Cerebellar cortex (tissue), 1 donor: ENCODE measurements at places on chromosomes 2 and 18.
A peak's percentile ranks its signal among the peaks of the same experiment; 100 is the strongest.

GRCh38 chr2:18740474-18740881, 151.1 kb upstream of the NT5C1B start:
- no peak for DNase-seq

- DNase-seq, result peak; percentile 75
Measured at GRCh38 chr2:186695081-186695756, 1.4 kb downstream of the FAM171B start.

- no peak for DNase-seq
Measured at GRCh38 chr2:198164843-198165242, 360.4 kb downstream of the PLCL1 start.

DNA sequence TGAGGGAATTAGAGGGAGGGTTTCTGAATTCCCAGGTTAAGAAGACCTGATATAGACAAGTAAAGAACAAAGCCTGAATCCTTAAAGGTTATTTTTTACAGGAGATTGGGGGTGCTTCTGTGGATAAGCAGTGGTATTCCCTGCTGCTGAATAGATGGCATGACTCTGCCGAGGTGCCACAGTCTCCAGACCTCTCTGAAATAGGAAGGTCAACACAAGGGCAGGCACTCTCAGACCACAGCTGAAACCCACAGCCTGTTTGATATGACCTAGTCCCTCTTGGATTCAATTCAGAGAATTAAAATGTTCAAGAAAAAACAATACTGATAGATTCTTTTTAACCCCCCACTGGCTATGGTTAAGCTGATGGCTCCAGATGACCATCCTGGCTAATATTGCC, 259.3 kb downstream of the PTGR3 start:
- DNase-seq, result no peak

DNA sequence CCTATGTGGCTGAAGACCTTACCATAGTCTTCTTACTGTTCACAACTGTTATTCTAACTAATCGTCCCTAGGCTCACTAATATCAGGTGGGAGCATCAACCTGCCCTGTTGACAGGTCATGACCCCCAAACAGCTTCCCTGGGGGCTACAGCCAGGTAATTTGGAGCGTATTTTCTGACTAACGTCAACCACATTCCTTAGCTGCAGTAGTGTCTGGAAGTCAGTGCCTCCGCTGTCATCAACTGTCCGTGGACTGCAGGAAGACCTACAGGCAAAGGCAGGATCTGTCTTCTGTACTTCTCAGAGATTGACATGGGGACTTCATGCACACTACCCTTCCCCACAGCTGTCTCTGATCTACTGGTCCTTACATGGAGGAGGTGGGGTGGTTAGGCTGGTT, 456.9 kb downstream of the BCL11A start:
- DNase-seq, result no peak

DNA sequence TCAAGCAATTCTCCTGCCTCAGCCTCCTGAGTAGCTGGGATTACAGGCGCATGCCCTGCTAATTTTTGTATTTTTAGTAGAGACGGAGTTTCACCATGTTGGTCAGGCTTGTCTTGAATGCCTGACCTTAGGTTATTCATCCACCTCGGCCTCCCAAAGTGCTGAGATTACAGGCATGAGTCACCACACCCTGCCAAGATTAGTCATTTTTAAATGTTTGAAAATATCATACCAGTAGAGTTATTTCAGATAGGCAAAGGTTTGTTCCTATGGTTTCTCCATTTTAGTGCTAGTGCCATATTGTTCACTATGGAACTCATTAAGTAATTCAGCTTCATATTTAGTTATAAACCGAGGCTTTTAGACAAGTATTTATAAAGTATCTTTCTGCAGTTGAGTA, 52.3 kb downstream of the HIBCH start:
- DNase-seq, result no peak

DNA sequence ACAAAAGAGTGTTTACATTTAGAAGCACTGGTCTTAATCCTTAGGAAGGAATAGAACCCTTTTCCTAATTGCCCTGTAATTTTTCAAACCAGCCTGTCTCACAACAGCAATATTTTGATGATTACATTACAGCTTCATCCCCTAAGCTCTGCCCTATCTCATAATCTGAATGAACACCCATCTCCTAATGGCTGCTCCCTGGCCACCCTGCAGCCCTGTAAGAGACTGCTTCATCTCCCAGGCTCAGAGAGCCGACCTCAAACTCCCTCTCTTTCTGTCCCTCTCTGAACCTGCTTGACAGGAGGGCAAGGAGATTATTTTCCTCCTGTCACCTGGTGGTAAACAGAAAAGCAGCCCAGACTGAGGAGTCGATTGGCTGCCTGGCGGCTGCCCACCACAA, 107.8 kb downstream of the MAIP1 start:
- DNase-seq, result no peak

DNA sequence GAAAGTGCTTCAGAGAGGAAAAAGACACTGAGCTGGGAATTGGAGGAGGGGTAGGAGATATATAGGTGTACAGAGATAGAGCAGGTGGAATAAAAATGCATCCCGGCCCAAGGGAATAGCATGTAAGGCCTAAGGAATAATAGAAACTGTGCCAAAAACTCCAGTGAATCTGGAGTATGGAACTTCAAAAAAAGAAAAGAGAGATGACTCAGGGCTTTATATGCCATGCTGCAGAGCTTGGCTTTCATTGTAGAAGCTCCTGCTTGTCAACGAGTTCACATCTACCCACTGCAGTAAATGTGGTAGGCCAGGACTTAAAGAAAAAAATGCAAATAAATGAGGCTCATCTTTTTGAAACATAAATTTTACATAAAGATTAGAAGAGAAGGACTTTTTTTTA, 131.8 kb downstream of the MREG start:
- DNase-seq, result no peak

DNA sequence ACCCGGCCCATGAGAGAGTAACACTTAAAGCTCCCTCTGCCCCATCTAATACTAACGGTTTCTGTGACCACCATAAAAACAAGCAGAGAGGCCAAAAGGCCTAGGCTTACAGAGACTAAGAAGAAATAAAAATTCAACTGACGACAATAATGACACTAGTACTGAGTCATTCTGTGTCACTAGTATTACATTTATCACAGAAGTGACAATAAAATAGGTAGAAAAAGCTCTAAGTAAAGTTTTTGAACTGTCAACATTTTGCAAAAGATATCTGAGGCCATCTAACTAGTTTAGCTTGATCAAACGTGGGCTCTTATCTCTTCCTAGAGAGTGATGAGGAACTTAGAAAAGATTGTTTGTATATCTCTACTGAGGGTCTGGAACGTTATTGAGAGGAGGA, 35.6 kb downstream of the AP1S3 start:
- DNase-seq, result no peak

GRCh38 chr2:196206804-196207203, 35.4 kb upstream of the STK17B start:
- no peak for DNase-seq

DNA sequence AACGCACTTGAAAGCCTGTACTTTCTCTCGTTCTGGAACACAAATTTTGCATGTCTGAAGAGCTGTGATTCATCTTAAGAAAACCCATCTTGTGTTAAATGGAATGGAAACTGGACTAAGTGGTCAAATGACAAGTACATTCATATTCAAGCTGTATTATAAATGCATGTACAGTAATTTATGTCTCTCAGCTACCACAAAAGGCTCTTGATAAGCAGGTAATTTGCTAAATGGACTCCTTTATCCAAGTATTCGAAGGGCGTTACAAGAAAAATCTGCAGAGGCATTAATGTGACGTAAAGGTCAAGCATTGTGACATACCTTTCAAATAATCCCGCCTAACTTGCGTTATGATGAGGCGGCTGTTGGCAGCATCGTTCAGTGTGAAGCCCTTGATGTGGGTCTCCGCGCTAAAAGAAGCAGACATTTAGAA, 66.6 kb downstream of the ABCG8 start:
- no peak for DNase-seq

DNA sequence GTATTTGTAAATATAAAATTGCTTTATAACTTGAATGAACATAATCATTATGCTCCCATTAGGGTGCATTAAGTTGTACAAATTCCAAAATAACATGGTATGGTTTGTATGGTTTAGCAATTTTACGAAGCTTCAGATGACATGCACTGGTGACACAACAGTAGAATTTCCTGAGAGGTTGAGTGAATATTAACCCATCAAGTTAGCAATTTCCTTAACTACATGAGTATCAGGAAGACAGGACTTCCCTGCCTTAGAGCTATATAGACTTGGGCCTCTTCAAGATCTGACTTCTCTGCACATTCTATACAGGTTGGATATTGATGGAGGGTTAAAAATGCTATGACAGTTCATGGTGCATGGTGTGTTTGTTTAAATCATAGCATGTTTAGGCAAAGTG, 60.2 kb downstream of the ZC3H6 start:
- no peak for DNase-seq

- DNase-seq, result no peak
Measured at GRCh38 chr2:70009762-70010575, 48.5 kb upstream of the ASPRV1 start.

DNA sequence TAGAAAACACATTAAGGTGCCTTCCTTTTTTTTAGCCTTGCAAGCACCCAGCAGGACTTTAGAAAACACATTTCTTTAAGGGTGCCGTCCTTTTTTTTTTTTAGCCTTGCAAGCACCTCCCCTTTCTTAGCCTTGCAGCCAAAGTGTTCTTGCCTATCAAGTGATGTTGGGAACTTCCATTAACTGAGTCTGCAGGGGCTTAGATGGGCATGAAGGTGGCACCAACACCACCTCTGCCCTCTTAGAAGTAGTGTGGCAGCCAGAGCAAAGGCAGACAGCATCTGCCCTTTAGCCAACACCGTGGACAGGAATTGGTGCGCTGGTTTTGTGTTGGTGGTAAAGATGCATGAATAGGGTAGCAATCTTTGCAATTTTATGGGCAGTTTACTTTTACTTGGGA, 211.6 kb upstream of the SP5 start:
- no peak for DNase-seq

- DNase-seq, result no peak
Measured at GRCh38 chr2:181348107-181348837, 108.9 kb upstream of the ITGA4 start.

- no peak for DNase-seq
Measured at GRCh38 chr2:18600255-18600613, 10.9 kb upstream of the NT5C1B start.

- no peak for DNase-seq
Measured at GRCh38 chr2:185978634-185979407, 240.2 kb downstream of the FSIP2 start.

- DNase-seq, result no peak
Measured at GRCh38 chr2:145431181-145431951, 911.4 kb upstream of the ZEB2 start.

GRCh38 chr2:108069515-108070310, 83.4 kb downstream of the SLC5A7 start:
- no peak for DNase-seq

DNA sequence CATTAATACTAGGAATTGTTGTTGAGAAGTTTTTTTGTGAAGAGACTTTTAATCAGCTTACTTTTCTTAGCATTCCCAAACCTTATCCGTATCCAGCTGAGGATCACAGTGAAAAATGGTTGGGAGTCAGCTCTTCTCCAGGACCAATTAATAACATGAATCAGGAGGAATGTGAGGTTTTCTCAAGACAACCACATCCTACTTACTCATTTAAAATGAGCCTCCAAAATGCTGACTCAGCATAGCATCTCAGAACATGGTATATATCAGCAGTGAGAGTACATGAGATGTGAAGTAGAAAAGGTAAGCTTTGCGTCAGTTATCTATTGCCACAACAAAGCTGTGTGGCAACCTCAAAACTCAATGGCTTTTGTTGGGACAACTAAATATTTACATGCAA, 140.3 kb downstream of the NRP2 start:
- no peak for DNase-seq

- no peak for DNase-seq
Measured at GRCh38 chr2:107685421-107685986, 141.2 kb upstream of the RGPD4 start.
